ENCODE measurements at places on chromosomes 12 and 14.

DNA sequence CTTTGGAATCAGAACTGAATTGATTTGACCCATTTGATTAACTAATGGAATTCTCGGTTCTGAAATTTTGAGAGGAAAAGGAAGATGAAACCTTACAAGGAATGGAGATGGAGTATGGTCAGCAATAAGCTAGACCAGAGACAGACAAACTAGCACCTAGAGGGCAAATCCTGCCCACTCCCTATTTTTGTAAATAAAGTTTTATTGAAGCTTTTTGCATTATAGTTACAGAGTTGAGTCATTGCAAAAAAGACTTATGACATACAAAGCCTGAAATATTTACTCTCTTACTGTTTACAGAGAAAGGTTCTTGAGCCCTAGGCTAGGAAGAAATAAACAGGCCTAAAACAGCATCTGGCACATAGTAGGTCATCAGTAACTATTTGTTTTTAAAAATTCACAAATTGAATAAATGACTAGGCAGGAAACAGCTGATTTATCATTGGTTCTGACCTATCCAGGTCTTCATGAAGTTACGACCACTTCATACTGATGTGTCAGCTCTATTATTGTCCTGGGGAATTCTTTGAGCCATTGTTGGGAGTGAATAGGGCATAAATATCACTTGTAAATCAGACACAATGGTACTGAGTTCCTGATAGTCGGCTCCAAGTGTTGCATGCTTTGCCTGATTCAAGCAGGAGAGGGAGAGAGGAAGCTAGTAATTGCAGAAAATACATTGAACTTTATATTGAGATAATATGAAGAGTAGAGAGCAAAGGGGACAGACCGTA lies 14.6 kb upstream of the STAB2 start:
- DNase-seq, result no peak
- no peak overlapping the region for H3K27ac ChIP-seq

DNA sequence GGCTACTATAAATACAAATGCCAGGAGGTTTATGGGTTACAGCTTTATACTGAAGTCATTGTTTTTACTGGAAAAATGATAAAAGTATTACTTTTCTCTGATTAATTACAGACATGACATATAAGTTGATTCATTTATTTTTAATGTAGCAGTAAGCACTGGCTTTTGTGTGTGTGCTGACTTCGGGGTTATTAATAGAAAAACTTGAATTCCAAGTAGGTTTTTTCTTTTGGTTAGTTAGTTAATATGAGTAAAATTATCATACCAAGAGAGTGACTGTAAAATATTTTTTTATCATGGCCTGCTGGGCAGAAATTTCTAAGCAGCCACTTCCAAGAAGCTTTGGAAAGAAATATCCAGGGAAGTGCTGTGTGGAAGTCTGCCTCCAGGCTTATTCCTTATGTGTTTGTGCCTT lies 56.4 kb downstream of the IFT81 start:
- H3K4me3 ChIP-seq, result no peak overlapping the region
- no peak for DNase-seq
- H3K4me1 ChIP-seq, result no peaks in the 10 kb centered on the region
- H3K36me3 ChIP-seq, result no peaks in the 10 kb centered on the region

GRCh38 chr12:109087250-109087649 lies 6.0 kb downstream of the ALKBH2 start:
- no peak overlapping the region for H3K27ac ChIP-seq
- H3K4me1 ChIP-seq, result peaks cover 4% of the 10 kb centered on the region
- H3K27me3 ChIP-seq, result no peaks in the 10 kb centered on the region
- no peak for DNase-seq
- H3K36me3 ChIP-seq, result peaks cover 24% of the 10 kb centered on the region

DNA sequence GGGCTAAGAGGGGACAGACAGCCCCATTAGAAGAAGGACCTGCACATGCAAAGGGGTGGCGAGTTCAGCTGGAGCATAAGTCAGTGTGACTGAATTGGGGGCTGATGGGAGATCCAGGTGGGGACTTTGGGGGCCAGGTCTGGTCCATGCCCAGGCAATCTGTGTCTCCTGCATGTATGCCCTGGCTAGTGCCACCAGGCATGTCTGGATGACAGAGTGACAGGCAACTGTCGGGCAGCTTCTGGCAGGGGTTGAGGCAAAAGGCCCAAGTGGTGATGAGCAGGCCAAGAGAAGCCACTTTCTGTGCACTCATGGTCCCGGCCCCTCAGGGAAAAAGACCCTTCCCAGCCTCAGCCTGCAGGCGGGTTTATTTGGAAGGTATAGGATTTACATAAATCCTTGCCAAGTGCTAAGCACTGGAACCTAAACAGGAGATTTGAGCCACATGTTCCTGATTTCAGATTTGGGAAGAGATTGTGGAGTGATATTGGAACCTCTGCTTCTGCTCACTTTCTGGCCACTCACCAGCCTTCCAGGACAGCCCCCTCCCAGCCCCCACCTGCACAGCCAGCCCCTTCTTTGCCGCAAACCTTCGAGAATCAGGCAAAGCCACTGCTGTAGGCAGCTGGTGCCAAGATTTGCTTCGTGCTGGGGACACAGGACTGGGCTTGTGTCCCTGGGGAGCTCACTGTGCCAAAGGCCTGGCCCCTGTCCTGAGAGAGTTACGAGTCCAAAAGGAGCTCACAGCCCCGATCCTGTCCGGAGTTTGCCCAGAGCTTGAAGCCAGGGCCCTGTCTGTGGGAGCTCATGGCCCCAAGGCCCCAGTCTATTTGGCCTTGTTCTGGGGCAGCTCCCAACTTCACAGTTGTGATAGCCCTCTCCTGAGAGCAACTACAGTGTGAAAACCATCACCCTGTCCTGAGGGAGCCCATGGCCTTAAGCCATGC lies 232.5 kb upstream of the RTL1 start:
- DNase-seq, result no peak
- no peaks in the 10 kb centered on the region for H3K27me3 ChIP-seq
- no peaks in the 10 kb centered on the region for H3K36me3 ChIP-seq
- H3K27ac ChIP-seq, result no peak overlapping the region
- H3K4me1 ChIP-seq, result no peaks in the 10 kb centered on the region
- H3K4me3 ChIP-seq, result no peak overlapping the region

DNA sequence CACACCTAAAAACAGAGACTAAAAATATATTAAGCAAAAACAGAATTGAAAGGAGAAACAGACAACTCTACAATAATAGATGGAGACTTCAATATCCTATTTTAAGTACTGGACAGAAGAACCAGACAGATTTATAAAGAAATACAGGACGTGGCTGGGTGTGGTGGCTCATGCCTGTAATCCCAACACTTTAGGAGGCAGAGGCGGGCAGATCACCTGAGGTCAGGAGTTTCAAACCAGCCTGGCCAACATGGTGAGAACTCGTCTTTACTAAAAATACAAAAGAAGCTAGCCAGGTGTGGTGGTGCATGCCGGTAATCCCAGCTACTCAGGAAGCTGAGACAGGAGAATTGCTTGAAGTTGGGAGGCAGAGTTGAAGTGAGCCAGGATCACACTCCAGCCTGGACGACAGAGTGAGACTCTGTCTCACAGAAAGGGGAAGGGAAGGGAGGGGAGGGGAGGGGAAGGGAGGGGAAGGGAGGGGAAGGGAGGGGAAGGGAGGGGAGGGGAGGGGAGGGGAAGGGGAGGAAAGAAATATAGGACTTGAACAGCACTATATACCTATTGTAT lies 53.0 kb downstream of the CDK17 start:
- no peak for DNase-seq
- H3K4me3 ChIP-seq, result no peak overlapping the region
- no peaks in the 10 kb centered on the region for H3K4me1 ChIP-seq

DNA sequence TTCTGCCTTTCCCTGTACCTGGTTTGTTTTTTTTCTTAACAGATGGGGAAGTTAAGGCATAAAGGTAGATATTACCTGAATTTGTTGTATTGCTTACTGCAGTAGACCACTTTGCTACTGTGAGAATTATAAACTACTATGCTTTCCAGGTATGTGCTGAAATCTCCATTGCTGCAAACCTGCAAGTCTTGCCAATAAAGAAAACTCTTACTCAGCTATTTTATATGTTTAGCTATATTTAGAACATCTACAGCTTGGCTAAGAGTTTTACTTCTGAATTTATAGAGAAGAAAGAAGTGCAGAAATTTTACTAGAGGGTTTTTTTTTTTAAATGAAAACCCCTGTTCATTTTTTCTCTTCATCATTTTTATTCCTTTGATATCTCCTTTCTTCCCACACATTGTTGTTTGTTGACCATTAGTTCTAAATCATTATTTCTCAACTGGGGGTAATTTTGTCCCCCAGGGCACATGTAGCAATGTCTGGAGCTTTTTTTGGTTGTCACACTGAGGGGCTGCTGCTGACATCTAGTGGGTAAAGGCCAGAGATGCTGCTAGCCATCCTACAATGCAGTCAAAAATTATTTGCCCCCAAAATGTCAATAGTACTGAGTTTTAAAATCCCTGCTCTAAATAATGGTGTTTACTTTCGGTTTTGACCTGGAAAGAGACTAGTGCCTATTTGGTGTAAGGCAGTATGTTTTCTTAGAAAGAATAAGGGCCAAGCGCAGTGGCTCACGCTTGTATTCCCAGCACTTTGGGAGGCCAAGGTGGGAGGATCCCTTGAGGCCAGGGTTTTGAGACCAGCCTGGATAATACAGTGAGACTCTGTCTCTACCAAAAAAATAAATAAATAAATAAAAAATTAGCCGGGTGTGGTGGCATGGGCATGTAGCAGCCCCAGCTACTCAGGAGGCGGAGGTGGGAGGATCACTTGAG lies 48.6 kb downstream of the PCNX1 start:
- H3K27ac ChIP-seq, result no peak overlapping the region
- no peaks in the 10 kb centered on the region for H3K4me1 ChIP-seq
- no peak overlapping the region for H3K4me3 ChIP-seq
- DNase-seq, result no peak
- no peaks in the 10 kb centered on the region for H3K36me3 ChIP-seq
- H3K27me3 ChIP-seq, result no peaks in the 10 kb centered on the region

DNA sequence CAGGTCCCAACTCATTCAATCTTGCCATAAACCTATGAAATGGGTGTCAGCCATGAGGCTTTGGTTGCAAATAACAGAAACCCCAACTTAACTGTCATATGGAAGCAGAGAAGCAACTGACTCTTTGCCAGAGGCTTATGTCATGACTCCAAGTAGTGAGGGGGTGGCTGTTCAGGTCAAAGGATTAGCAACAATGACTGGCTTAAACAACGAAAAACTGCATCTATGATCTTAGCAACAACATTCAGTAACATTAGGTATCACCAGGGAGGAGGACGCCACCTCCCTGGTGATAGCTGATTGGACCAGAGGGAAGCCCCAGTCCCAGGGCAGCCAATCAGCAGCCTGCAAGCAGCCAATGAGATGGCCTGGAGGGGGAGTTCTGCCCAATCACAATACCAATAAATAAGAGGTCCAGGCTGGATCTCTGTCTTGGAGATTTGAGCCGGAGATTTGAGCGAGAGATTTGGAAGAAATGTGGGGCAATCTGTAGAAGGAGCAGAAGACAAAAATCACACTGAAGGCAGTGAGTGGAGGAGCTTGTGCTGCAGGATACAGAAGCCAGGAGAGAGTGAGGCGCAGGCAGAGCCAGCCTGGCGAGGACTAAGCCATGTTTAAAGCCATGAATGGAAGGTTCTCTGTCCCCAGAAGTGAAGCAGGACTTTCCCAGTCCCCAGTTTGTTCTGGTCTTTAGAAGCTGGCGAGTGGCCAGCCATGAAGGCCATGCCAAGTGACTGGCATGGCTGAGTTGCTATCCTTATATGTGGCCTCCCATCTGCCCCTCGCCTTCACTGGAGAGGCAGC lies 93.3 kb downstream of the CALM1 start:
- H3K27me3 ChIP-seq, result no peaks in the 10 kb centered on the region
- H3K4me1 ChIP-seq, result 0 out of 2 replicates have a peak, but pooled peaks cover 4% of the 10 kb centered on the region
- no peaks in the 10 kb centered on the region for H3K36me3 ChIP-seq
- DNase-seq, result no peak
- H3K27ac ChIP-seq, result no peak overlapping the region
- H3K4me3 ChIP-seq, result no peak overlapping the region

GRCh38 chr12:88552610-88553079 lies 27.6 kb downstream of the KITLG start:
- no peak for DNase-seq
- no peaks in the 10 kb centered on the region for H3K27me3 ChIP-seq
- H3K4me1 ChIP-seq, result peaks cover 100% of the 10 kb centered on the region
- H3K36me3 ChIP-seq, result peaks cover 20% of the 10 kb centered on the region
- peak overlapping the region; percentile 47 for H3K27ac ChIP-seq
- no peak overlapping the region for H3K4me3 ChIP-seq

- H3K36me3 ChIP-seq, result no peaks in the 10 kb centered on the region
- H3K27me3 ChIP-seq, result no peaks in the 10 kb centered on the region
- H3K27ac ChIP-seq, result no peak overlapping the region
- peaks cover 9% of the 10 kb centered on the region for H3K4me1 ChIP-seq
Observed at GRCh38 chr14:36771028-36771640, 109.5 kb downstream of the PAX9 start.

DNA sequence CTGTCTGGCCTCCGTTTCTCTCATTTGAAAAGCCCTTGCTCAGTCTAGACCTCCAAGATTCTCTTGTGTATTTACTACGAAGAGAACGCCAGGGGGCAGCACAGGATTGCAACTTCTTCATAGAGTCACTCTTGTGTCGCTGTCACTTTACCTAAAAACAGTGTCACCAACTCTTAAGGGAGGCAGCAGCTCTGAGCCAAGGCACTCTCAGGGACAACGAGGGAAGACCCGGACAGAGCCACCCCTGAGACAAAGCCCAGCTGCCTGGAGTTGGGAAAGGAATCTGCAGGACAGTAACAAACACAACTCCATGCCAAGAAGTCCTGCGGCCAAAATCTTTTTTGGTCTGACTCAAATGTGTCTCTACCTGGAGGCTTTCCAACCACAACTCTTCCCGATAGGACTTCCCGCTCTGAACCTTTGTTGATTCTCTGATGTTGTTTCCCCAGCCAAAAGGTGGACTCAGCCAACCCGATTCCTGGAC lies 9.6 kb upstream of the RPAP3 start:
- H3K36me3 ChIP-seq, result no peaks in the 10 kb centered on the region
- no peaks in the 10 kb centered on the region for H3K4me1 ChIP-seq
- H3K27me3 ChIP-seq, result no peaks in the 10 kb centered on the region
- peak; percentile 74 for DNase-seq
- no peak overlapping the region for H3K4me3 ChIP-seq

- no peak for DNase-seq
- peaks cover 16% of the 10 kb centered on the region for H3K4me1 ChIP-seq
- no peaks in the 10 kb centered on the region for H3K27me3 ChIP-seq
- H3K4me3 ChIP-seq, result no peak overlapping the region
Observed at GRCh38 chr12:31896514-31897039, 62.6 kb upstream of the RESF1 start.

GRCh38 chr12:27219693-27220054 lies 24.4 kb upstream of the STK38L start:
- no peaks in the 10 kb centered on the region for H3K27me3 ChIP-seq
- DNase-seq, result no peak
- H3K4me3 ChIP-seq, result no peak overlapping the region

GRCh38 chr12:13443498-13443897 lies 247.0 kb downstream of the EMP1 start:
- H3K27me3 ChIP-seq, result no peaks in the 10 kb centered on the region
- H3K36me3 ChIP-seq, result no peaks in the 10 kb centered on the region
- no peak overlapping the region for H3K4me3 ChIP-seq
- DNase-seq, result no peak

GRCh38 chr12:106345746-106346145 lies 11.8 kb upstream of the POLR3B start:
- no peak overlapping the region for H3K27ac ChIP-seq
- peaks cover 10% of the 10 kb centered on the region for H3K4me1 ChIP-seq
- no peak overlapping the region for H3K4me3 ChIP-seq
- peak; percentile 51 for DNase-seq
- H3K36me3 ChIP-seq, result no peaks in the 10 kb centered on the region
